ENCODE measurements at places on chromosomes 3 and 15.
A peak's percentile ranks its signal among the peaks of the same experiment; 100 is the strongest.

DNA sequence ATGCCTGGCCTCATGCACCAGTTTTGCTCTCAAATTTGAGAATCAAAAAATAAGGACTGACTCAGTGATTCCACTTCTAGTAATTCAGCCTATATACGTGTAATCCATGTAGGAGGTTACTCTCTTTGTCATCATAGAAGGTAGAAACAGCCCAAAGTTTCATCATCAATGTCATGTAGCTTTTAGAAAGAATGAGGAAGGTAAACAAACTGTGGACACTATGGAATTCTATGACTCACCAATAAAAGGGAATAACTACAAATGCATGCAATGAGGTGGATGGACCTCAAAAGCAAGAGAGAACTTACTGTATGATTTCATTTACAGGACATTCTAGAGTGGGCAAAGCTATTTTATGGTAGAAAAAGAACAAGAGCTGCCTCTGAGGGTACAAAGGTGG is 93.2 kb upstream of the LRIG1 start:
- DNase-seq = no peak

GRCh38 chr3:4856136-4856535 is 123.1 kb upstream of the BHLHE40 start:
- DNase-seq = no peak

DNA sequence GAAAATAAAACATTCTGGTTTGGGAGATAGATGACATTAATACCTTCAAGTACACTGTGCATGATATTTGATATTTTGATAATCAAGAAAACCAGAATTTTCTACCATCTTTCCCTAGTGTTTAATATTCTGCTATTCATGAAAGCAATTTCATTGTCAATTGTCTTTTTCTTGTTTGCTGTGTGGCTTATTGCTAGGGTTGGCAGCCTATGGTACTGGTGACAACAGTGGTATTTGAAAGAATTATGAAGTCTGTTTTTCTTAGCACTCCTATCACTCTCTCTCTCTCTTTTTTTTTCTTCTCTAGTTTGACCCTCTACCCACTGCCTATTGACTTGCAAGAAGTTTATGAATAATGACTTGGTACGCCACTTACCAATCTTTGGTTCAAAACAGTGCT is 15.4 kb downstream of the RNF13 start:
- no peak for DNase-seq

GRCh38 chr3:115533218-115533617 is 90.1 kb upstream of the GAP43 start:
- no peak for DNase-seq

GRCh38 chr3:126895178-126896066 is 87.5 kb upstream of the PLXNA1 start:
- no peak for DNase-seq

- no peak for DNase-seq
Measured at GRCh38 chr3:56126632-56127031, 341.6 kb downstream of the ERC2 start.

GRCh38 chr3:101381809-101382208 is 61.4 kb upstream of the IMPG2 start:
- peak; percentile 18 for DNase-seq

GRCh38 chr15:98144388-98144787 is 183.9 kb downstream of the ARRDC4 start:
- no peak for DNase-seq

DNA sequence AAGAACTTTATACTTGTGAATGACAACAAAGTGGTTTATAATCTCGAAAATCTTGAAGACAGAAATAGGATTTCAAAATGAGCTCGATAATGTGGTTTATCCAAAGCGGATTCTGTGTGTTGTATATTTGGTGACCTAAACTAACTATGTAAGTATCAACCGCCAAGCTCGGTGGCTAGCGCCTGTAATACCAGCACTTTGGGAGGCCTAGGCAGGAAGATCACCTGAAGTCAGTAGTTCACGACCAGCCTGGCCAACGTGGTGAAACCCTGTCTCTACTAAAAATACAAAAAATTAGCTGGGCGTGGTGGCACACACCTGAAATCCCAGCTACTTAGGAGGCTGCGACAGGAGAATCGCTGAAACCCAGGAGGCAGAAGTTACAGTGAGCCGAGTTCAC is 2.2 kb downstream of the ATP13A3 start:
- DNase-seq = no peak

- no peak for DNase-seq
Measured at GRCh38 chr3:156635034-156635433, 39.4 kb upstream of the TIPARP start.

- no peak for DNase-seq
Measured at GRCh38 chr3:45582430-45582829, 12.1 kb upstream of the LIMD1 start.

DNA sequence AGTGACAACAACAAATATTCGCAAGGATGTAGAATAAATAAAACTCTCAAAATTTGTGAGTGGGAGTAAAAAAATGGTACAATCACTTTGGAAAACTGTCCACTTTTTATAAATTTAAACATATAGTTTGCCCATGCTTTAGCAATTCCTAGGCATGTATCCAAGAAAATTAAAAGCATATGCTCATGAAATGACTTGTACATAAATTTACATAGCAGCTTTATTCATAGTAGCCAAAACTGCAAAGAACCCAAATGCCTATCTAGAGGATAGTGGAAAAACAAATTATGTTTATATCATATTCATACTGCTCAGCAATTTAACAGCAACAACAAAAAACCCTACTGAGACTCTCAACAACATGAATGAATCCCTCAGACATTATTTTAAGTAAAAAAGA is 363.6 kb upstream of the CCDC54 start:
- no peak for DNase-seq

- DNase-seq = no peak
Measured at GRCh38 chr3:17091910-17092582, 207.3 kb downstream of the PLCL2 start.

GRCh38 chr3:16103472-16103871 is 71.0 kb upstream of the GALNT15 start:
- DNase-seq = no peak

GRCh38 chr3:15382405-15382923 is 44.9 kb downstream of the METTL6 start:
- no peak for DNase-seq

DNA sequence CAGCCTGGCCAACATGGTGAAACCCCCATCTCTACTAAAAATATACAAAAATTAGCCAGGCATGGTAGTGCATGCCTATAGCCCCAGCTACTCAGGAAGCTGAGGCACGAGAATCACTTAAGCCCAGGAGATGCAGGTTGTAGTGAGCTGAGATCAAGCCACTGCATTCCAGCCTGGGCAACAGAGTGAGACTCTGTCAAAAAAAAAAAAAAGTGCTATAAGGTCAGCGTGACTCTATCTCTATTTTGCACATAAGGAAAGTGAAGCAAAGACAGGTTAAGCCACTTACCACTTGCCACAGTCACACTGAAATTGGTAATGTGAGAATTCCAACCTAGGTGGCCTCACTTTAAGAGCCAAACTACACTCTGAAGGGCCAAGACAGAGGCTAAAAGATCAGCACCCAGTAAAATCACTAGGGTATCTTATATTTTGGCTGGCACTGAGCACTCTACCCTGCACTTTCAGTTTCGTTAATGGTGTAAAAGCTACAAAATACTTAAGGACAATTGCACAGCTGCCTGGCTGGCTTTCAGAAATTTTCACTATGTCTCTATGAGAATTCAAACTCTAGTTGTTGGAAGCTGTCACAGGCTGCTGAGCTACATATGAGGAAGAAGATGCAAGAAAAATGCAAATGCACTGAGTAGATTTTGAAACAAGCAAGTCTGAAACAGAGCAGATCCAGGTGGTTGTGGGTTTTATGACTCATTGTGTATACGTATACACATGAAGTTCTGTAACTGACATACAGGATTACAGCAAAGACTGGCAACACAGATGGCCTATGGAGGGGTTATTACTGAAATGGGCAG is 32.7 kb downstream of the TRANK1 start:
- no peak for DNase-seq

DNA sequence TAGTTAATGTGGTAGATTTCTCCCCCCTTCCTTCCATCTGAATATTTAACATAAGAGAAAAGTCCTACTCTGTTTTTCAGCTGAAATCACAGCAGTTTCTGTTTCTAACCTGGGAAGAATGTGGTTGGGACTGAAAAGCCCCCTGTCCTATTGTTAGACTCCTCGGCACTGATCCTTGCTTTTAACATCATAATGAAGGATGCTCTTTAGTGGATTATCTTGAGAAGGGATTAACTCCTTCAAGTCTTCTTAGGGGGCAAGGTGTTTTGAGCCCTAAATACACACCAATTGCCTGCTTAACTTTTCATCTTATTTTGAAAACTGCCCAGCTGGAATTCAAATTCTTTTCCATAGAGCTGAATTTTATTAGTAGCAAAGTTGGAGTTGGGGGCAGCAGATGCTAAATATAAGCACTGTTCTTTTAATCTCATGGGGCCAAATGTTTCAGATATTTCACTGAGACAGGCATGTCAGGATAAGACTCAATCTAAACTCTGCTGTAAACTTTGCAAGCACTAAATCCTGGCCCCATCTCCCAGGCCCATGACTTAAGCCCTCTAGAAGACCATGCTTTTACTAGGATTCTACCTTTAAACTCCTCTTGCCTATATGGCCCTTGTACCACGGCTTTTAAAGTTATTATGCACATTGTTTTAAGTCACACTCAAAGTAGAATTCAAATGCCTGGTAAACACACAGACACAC is 243.2 kb upstream of the NR2F2 start:
- DNase-seq = no peak

DNA sequence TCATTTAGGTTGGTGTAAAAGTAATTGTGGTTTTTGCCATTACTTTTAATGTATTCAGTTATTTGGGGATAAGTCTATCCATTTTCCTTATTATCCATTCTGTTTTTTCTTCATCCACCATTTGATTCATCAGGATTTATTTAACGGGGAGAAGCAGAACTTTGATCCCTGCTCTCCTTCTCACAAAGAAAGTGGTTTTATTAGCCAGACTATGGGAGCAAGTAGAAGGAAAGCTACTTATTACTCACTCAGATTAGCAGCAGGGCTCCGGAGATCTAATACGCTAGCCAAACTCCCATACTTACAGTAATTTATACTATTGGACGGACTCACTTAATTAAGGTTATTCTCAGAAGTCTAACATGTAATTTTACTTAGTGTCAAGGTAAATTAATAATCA is 14.7 kb upstream of the TMEM87A start:
- DNase-seq = no peak

DNA sequence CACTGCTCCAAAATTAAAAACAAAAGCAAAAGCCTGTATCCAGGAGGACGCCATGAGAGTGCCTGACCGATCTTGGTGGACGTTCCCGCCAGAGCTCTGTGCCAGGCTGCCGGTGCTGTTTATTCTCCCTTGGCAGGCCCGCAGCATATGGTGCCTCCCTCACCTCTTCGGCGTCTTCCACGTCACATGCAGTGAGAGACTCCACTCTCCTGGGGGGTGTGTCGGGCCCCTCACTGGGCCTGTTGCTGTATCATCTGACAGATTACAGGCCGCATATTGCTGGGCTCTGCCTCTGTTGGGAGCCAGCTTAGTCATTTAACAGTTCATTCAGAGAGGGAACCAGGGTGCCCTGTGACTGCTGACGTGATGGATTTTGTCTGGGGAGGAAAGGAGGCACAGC is 86.4 kb upstream of the ARRDC4 start:
- DNase-seq = no peak

DNA sequence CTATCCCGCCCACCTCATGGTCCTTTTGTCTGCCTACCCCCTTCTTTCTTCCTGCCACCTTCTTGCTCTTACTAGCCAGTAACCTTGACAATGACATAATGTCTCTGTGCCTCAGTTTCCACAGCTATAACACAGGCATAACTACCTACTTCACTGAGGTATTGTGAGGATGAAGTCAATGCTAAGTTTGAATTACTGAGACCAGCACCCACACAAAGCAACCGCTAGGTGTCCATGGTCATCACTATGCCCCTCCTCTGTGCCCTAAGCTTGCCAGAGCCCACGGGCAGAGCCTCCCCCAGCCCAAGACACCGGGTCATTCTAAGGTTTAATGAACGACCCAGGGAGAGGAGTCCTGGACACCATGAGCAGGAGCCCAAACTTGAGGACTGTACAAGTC is 101.6 kb downstream of the OXNAD1 start:
- DNase-seq = no peak

- DNase-seq = peak; percentile 58
Measured at GRCh38 chr15:59372352-59373211, at the start of gene MYO1E. MYO1E (minus strand) TSS chr15:59372871; CDS start chr15:59372500, 371 bp downstream.

DNA sequence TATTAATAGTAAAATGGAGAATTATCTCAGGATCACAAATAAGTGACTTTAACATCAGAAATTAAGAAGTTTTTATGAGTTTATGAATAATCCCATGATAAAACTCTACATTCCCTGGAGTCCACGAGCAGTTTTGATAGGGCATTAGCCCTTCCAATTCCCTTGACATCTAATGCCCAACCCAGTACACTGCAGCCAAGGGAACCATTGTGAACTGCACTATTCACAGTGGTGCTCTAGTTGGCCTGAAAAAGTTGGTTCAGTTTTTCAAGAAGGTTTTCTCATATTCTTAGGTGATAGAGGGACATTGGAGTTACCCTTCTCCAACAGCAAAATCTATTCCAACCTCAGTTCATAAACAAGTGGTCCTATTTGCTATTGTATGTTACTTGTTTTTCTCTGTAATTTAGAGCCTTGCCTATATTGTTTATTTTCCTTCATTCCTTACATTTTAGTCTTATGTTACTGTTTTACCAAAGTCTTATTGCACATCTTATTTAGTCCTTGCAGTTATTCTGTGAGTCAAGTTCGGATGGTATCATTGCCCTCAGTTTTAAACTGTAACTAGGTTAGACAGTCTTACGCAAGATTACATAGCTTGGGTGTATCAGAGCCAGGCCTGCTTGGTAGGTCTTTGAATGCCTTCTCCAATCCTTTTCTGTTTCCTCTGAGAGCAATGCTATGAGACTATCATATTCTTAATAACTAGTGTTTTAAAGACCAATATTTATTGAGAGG is 57.9 kb upstream of the SAMMSON start:
- no peak for DNase-seq

GRCh38 chr3:134685929-134686802 is 35.3 kb upstream of the KY start:
- no peak for DNase-seq

GRCh38 chr3:59339818-59340217 is 290.0 kb upstream of the CFAP20DC start:
- no peak for DNase-seq

DNA sequence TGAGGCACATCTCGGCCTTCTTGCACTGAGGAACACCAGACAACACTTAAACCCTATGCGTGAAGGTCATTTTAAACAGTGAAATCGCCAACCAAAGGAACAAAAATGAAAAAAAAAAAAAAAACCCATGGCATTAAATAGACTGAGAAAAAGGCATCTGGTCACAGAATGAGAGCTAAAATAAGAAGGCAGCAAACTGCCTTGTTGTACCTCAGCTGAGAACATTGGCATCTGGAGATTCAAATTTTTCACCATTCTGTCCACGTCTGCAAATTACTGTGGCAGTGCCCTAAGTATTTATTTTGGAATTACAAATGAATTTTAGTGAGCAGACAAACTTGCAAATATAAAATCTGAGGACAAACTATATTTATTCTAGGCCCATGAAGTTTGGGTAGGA is 82.6 kb upstream of the POU1F1 start:
- DNase-seq = no peak
